ENCODE measurements at places on chromosomes 2 and 18.

DNA sequence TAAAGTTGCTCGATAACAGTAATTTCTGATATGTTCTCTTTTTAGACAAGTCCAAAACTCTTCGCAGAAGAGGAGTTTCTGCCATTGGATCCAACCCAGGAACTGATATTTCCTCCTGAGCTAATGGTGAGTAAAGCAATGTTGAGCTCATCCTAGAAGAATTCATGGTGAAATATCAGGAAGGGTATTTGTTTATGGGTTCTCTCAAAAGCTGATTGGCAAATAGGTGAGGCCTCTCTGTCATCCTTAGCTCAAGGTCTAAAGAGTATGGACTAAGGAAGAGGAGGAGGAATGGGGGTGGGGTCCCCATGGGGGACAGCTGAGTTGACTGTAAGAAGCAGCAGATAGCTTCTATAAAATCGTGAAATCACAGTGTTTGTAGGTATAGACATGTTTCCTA lies 18.2 kb downstream of the AOX1 start:
- DNase-seq, result no peak

DNA sequence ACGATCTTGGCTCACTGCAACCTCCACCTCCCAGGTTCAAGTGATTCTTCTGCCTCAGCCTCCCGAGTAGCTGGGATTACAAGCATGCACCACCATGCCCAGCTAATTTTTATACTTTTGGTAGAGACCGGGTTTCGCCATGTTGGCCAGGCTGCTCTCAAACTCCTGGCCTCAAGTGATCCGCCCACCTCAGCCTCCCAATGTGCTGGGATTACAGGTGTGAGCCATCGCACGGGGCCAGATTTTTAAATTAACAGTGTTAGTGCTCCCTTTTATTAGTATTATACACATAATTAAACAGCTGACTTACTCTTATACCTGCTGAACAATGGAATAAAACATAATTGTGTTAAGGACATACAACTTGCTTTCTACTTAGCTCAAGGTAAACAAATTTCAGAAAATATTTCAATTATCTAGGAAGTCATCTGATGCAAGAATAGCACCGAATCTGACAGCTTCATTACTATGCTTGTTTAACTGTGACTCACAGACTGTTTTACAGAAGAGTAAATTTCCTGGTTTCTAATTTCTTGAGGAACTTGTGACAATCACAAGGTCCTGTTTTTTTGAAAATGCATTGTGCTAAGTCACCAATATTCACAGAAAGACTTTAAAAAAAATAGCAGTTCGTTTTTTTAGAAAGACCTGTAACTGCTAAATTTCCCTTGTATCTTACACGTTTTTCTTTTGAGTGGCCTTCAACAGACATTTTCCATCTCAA lies 51.2 kb downstream of the SPIRE1 start:
- peak; percentile 20 for DNase-seq

DNA sequence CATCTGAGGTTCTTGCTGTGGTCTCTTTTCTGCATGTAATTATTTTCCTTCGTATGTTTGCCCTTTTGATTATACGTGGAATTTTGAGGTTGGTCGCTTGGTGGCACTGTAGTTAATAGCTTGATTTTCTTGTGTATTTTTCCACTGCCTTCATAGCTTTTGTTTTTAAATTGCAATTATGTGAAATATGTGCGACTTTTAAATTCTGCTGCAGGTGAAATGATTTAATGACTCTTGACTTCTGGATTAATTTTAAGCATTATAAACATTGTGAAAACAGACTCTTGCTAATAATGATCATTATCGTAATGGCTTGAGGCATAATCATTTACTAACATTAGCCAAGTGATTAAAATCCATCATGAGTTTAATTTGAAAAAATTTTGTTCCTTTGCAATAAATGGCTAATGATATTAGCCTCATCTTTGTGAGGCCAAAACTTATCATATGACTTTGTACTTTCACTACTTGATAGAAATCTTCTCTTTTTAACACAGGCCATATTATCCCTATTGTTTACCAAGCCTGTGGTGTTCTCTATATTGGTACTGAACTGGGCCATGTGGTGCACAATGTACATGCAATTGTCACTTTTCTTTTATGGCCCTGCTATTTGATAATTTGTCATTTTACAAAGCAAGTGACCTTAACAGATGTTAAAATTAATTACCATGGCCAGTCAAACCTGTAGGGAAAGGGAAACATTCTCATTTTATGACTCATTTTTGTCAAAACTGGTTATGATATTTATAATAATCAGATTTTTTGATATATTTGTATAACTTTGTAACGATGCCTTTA lies 62.8 kb upstream of the NEUROD1 start:
- peak; percentile 49 for DNase-seq

DNA sequence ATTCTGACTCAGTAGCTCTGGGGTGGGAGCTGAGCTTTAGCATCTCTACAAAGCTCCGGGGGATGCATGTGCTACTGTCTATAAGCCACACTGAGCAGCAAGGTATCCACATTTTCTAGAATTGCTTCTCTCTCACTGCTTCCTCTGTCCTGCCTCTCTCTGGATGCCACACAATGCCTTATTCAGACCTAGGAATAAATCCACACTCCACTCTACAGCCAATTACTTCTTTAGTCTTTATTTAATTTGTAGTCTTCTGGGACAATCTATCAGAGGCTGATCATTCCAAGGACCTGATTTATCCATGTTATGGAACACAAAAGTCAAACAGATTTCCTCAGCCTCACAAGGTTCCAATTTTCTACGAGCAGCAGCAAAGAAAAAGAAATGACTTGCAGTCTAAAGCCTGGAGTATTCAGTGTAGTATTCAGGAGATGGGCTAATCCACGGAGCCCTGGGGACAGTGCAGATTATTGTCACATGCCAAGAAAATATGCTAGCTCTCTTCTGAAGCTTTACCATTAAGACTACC lies 4.4 kb downstream of the BCL2 start:
- no peak for DNase-seq

DNA sequence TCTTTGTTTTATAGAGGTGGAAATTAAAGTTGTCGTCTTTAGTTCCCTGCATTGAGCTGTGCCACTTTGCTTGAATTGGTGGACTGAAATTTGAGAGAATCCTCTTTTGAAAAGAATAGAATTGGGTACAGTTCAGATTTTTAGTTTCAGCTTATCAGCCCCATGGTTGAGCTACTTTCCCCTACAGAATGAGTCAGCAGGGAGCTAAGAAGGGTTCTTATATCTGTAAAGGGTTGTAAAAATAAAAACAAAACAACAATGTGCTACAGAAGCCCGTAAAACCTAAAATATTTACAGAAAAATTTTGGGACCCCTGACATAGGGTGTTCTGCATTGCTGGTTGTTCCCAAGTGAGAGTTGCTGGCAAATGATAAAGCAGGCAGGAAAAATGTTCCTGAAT lies 12.6 kb downstream of the SLC20A1 start:
- DNase-seq, result no peak

DNA sequence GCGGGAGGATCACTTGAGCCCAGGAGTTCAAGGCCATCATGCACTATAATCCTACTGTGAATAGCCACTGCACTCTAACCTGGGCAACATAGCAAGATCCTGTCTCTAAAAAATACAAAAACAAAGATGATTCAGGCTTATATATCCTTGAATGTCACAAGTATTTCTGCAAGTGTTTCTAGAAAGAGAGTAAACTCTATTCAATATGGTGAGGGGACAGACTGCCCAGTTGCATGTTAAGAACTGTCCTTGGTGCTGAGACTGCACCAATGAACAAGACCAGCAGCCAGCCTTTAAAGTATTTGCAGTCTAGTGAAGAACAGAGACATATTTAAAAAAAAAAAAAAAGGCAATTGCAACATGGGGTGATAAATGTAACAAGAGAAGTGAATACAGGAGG lies 16.4 kb downstream of the MAP3K19 start:
- DNase-seq, result no peak

DNA sequence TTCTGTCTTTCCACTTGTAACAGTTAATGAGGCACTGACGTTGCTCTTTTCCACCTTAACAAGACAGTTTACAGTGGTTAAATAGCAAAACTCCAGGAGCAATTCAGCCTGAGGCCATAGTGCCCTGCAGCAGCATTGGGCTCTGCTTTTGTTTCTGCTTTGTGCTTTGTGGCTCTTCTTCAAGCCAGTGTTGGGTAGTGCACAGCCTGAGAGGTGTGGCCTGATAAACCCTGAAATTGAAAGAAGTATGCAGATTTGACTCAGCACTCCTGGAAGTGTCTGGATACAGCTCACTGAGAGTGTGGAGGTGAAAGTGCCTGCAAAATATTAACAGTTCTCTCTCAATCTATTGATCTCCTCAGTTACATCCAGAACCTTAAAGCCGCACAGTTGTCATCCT lies 63.0 kb downstream of the STK25 start:
- DNase-seq, result no peak

All from putamen (tissue), 1 donor.